Pulmonary artery endothelial cell (primary cell): ENCODE measurements at places on chromosomes 1 and 21.

DNA sequence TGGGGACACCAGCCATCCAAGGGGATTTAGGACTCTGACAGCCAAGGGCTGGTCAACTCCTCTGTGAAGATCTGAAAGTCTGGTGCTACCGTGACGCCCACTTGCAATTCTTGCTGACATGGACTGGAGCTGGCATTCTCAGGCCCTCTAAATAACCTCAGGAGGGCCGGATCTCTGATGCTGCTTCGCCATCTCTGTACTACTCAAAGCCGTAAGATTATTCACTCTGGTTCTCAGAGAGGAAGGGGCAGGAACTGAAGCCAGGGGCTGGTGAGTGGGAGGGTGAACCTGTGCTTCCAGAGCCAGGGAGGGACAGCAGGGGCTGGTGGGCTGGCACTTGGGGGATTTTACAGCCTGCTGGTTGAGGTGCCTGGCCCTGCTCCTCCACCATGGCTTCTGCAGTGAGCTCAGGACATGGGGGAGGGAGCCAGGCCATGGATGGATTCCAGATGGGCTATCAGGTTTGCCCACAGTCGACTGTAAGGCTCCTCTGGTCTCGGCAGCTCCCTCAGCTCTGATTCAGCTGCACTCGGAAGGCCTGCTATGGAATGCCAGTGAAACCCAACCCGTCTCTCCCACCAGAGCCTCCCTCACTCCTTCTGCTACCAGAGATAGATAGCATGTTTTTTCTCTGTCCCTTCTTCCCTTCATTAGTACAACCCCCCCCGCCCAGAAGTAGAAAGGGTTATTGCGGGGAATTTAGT is 84.5 kb downstream of the PLXNA2 start:
- no peak for DNase-seq

DNA sequence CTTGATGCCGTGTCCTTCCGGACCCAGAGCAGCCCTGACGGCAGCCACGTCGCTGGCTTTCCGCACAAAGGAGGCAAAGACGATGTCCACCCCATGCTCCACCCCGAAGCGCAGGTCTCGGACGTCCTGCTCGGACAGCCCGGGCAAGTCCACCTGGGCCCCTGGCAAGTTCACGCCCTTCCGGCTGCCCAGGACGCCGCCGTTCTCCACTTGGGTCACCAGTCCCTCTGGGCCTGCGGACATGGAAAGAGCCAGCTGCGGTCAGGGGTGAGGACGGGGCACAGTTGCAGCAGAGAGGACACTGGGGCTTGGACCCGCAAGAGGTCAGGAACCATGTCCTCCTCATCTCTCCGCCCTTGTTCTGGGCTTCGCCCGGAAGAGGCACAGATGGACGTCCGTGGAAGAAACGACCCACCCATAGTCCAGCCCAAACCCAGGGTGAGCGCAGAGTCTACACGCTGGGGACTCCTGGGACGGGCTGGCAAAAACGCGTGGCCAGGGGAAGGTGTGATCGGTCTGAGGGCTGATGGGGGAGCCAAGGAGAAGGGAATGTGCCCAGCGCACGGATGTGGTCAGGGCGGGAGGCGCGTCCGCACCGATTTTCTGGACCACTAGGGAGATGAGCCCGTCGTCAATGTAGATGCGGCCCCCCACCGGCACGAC is 6.6 kb downstream of the PKLR start:
- no peak for DNase-seq

- DNase-seq: no peak
Observed at GRCh38 chr1:44437107-44437716, 32.2 kb downstream of the RNF220 start.

GRCh38 chr1:67846538-67846937 is 13.3 kb upstream of the GNG12 start:
- DNase-seq: no peak

GRCh38 chr1:39238476-39238875 is 34.0 kb downstream of the MACF1 start:
- DNase-seq: peak; percentile 76

DNA sequence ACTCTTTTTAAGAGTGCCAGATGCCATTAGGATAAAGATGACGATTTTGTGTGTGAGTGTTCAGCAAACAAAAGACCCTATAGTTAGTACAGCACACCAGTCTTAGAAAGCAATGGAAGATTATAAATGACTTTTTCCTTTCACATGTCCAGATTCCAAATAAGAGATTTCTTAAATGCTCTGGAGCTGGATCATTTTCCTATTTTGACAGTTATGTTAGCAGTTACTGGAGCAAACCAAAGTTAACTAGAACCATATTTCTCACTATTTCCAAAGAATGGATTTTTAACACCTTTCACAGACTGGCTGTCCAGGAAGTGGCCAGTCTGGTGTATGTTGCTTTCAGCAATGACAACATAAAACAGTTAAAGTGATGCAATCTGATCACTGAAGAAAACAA is 905.8 kb upstream of the ADGRL2 start:
- DNase-seq: no peak
